ENCODE measurements at places on chromosomes 3 and 15.

DNA sequence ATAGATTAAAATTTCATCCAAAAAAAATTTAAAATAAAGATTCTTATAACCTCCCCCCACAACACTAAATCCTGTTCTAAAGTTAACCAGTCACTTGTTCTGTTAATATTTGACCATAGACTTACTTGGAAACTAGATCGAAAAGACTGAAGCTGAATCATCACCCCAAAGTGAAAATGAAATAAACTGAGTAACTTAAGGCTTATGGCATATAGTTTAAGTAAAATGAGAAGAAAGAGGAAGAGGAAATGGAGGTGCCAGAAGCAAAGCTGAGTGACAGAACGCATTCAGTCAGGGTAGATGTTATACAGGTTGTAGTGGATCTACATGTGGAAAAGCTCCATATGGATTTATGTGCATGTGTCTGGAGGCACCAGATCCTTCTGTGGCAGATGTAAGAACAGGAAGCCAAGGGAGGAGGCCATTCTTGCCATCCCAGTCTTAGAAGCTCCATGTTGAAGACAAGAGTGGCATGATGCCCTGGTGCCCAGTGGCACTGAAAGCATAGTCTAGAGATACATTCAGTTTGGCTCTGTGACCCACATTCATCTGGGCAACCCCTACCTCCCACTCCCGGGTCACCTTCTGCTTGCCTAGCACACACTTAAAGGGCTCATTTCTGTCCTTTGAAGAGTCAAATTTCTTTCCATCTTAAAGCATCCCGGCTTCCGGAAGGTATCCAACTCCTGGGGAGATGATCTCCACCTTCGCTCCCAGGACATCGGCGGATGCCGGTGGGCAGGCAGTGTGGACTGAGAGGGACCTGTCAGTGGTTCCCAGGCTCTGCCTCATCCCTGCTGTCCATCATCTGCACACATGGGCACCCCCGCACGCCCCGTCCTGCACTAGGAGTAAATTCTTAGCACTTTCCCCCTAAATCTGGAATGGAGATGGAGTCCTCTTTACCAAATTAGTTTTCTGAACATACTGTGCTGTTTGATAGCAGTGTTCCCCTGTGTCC, 90.8 kb downstream of the NEO1 start:
- no peak for DNase-seq

DNA sequence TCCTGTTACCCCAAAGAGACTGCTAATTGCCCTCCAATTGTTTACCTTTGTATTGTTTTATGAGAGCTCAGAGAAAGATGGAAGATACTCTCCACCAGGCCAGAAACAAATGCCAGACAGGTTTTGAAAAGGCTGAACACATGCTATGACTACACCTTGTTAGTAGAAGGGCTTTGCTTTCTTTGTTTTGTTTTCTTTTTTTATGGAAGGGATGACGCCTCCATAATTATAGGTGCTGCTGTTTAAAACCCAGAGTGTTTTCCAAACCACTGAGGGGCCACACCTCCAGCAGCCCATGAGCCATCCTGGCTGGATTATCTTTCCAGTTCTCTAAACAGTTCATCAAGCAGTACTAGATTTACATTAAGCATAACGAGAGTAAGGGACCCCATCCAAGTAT, 5.6 kb upstream of the FOXP1 start:
- DNase-seq: no peak

- no peak for DNase-seq
These were observed 7.8 kb downstream of the LINGO1 start for GRCh38 chr15:77624868-77625267.

- DNase-seq: no peak
These were observed 197.3 kb upstream of the ADAMTS9 start for GRCh38 chr3:64885055-64885454.

- DNase-seq: no peak
These were observed 32.9 kb downstream of the EPHB3 start for GRCh38 chr3:184594371-184595001.

DNA sequence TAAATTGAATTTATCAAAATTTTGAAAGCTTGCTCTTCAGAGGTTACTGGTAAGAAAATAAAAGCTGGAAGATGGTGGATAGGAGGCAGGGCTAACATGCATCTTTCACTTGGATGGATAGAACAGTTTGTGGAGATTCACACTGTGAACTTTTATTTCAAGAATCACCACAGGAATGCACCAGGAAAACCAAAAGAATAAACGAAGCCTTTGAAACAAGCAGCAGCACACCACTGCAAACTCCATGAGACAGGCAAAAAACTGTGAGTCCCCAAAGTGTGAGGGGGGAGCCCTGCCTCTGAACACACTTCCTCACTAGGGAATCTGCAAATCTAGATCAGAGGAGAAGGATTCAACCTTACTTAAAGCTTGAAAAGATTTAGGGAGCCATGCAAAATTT, 122.2 kb downstream of the RTP4 start:
- DNase-seq: no peak

- no peak for DNase-seq
These were observed 101.6 kb upstream of the NR2E3 start for GRCh38 chr15:71708741-71709140.

DNA sequence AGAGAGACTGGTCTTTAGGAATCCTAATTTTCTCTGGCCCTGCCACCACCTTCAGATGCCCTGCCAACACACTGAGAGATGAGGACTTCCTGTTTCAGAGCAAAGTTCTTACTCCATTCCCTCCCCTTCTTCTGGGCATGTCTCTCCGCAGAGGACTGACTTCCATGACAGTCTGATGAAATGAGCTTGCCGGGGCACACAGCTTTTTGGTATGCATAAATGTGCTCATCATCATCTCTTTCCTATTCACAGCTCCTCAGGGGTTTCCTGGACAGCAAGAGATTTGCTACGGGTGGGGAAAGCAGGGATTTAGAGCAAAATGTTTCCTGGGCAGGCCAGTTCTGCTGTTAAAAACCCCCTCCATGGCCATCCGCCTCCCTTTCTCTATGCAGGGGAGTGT, 27.6 kb upstream of the SEMA6D start:
- DNase-seq: no peak

GRCh38 chr3:38207254-38208003, 42.1 kb downstream of the OXSR1 start:
- no peak for DNase-seq

GRCh38 chr3:172125963-172126457, 86.6 kb downstream of the FNDC3B start:
- DNase-seq: no peak

- DNase-seq: no peak
These were observed 36.0 kb upstream of the EOMES start for GRCh38 chr3:27758083-27758482.

DNA sequence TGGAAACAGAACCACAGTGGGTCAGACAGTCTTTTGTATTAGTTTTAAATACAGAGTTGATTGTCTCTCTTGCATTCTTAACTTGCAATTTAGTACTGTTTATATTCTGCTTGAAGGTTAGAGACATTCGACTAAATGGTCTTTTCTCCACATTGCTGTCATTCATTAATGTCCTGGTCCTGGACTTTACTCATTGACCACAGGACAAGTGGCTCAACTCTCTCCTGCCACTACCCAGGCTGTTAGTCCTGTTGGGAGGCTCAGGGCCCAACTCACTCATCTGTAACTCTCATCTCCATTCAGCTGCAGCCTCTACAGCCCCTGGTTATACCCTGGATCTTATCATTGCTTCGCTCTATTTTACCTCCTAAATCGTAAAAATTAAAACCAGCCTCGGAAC, 427.4 kb downstream of the LPP start:
- no peak for DNase-seq

GRCh38 chr15:31106495-31107300, 5.2 kb upstream of the TRPM1 start:
- no peak for DNase-seq

GRCh38 chr15:61755467-61755866, 304.8 kb downstream of the VPS13C start:
- no peak for DNase-seq

DNA sequence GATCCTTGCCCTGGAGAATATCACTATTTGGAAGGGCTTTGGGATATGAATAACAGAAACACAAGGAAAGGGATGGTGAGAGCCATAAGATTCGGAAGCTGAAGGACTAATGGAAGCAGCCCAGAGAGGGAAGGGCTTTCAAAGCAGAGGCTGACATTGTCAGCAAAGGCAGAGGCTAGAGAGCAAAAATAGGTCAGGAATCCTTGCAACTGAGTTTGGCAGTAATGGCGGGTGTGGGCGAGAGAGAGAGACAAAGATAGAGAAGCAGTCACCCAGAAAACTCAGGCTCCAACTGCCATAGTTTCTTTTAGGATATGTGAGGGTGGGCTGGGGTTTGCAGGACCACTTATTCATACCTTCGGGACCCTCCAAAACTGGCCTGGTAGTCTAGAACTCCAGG, 248.6 kb downstream of the OPA1 start:
- no peak for DNase-seq

DNA sequence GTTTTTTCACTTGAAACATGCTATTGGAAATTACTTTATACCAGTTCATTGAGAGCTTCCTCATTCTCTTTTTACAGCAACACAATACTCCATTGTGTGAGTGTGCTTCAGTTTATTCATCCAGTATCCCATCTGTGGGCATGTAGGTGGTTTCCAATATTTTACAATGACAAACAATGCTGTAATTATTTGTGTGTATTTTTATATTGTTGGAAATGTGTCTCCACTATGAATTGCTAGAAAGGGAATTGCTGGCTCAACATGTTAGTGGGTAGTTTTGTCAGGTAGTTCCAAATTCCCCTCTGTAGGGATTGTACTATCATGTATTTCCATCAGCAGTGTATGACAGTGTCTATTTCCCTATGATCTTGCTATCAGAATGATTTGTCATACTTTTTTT, 65.8 kb upstream of the MAGI1 start:
- DNase-seq: no peak

GRCh38 chr3:197711973-197712707, 24.6 kb downstream of the RUBCN start:
- DNase-seq: no peak

GRCh38 chr15:74967670-74968069, 11.1 kb upstream of the RPP25 start:
- no peak for DNase-seq

DNA sequence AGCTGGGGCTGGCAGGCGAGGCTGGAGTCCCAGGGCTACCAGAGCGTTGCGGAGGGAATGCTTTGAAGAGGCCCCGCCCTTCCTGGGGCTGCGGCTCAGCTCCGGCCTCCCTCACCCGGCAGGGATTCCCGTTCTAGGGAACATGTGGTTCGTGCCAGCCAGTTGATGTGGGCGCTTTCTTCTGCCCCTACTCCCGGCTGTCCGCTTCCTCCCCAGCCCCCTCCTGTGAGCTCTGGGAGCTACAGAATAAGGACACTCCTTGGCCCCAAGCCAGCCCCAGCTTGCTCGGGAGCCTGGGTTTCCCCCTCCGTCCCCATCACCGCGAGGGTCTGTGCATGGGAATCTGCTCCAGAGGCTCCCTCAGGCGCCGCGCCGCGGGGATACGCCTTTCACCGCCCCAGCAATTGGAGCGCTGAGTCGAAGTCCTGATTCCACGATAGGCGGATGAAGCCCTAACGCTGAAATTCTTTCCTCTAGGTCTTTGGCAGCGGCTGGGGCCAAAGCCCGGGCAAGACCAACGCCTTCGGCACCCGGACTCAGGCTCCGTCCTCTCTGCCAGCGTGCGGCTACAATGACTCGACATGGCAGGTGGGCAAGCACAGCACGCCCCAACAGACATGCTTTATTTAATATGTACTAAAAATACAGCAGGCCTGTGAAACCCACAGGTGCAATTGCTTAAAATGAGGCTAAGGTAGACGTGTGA, 69.5 kb downstream of the KLF15 start:
- no peak for DNase-seq

GRCh38 chr15:82039871-82040270, 5.9 kb downstream of the MEX3B start:
- DNase-seq: no peak

- no peak for DNase-seq
These were observed 121.4 kb upstream of the CHRM5 start for GRCh38 chr15:33846862-33847261.

DNA sequence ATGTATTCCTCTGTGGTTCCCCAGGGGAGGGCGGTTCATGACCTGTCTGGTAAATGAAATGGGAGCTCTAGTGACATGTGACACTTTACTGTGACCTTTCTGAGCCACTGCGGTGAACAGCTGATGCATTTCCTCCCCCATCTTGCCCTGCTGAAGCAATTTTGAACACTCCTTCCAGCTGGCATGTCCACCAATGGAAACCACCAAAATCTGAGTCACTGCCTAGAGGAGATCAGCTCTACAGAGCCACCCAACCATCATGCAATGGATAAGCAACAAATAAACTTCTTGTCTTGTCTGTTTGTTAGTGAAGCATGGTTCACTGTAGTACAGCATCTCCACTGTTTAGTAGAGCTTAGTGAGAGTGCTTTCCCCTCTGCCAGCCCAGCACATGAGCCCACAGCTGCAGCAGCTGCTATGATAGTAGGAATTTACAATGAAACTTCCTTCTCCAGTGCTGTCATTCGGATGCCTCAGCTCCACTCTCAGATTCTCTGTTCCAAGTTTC, 479.4 kb downstream of the NTRK3 start:
- DNase-seq: no peak

GRCh38 chr15:41773332-41773728, 954 bp upstream of the MAPKBP1 start:
- DNase-seq: no peak

DNA sequence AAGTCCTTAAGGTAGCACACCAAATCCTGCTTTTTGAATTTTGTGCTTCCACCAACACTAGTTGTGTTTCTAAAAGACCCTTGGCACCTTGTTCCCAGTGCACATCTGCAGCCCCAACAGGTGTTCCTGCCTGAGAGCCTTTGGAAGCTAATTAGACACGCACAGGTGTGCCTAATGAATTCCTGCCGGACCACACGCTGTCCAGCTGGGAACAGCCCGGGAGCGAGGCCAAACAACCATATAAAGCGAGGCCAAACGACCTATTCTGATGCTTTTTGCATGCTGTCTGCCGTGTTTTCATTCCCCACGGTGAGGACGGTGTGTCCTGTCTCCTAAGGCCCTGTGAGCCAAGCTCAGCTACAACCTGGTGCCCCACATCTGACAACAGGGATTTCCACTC, 99.5 kb downstream of the ATG7 start:
- no peak for DNase-seq

GRCh38 chr3:65128346-65128745, 440.5 kb upstream of the ADAMTS9 start:
- DNase-seq: no peak

DNA sequence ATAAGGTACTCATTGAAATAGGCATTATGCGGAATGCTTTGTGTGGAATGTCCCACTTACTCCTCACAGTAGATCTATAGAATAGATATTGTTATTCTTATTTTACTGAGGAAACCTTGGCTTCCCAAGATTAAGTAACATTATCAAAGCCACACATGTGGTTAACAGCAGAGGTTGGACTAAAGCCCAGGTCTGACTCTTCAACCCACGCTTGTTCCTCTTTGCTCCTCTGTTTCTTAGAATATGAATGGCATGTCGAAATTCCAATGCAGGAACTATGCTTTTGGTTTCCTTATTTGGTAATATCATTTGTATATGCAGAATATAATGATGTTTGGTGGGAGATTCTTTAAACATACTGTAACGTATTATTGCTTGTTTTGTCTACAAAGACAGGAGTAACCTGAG, 818.8 kb upstream of the LMCD1 start:
- no peak for DNase-seq

- DNase-seq: no peak
These were observed 25.0 kb downstream of the CRYGS start for GRCh38 chr3:186519021-186519658.

GRCh38 chr3:178749471-178749870, 213.2 kb downstream of the KCNMB2 start:
- no peak for DNase-seq

GRCh38 chr3:17986348-17986816, 244.0 kb upstream of the TBC1D5 start:
- DNase-seq: no peak

GRCh38 chr15:83764201-83764838, 110.4 kb downstream of the ADAMTSL3 start:
- no peak for DNase-seq

Measured in HuH-7.5 (cell line).